ENCODE measurements at places on chromosomes 16 and 17.

GRCh38 chr16:66954097-66954659 is 6.9 kb upstream of the CES3 start:
- DNase-seq: peak; percentile 77

DNA sequence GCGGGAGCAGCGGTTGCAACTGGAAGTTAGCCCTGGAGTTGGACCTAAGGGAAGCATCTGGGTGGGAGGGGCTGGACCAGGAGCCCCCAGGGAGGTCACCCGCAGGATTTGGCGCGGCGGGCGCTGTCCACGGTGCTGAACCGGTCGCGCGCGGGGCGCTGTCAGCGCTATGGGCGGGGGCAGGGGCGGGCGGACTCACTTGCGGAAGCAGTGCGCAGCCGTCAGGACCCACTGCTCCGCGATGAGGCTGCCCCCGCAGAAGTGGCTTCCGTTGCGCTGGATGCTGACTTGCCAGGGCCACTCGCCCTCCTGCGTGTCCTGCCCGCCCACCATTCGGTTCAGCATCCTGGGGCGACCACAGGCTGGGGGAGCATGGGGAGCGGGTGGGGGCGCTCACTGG is 4.5 kb downstream of the PRSS27 start:
- DNase-seq: peak; percentile 81

DNA sequence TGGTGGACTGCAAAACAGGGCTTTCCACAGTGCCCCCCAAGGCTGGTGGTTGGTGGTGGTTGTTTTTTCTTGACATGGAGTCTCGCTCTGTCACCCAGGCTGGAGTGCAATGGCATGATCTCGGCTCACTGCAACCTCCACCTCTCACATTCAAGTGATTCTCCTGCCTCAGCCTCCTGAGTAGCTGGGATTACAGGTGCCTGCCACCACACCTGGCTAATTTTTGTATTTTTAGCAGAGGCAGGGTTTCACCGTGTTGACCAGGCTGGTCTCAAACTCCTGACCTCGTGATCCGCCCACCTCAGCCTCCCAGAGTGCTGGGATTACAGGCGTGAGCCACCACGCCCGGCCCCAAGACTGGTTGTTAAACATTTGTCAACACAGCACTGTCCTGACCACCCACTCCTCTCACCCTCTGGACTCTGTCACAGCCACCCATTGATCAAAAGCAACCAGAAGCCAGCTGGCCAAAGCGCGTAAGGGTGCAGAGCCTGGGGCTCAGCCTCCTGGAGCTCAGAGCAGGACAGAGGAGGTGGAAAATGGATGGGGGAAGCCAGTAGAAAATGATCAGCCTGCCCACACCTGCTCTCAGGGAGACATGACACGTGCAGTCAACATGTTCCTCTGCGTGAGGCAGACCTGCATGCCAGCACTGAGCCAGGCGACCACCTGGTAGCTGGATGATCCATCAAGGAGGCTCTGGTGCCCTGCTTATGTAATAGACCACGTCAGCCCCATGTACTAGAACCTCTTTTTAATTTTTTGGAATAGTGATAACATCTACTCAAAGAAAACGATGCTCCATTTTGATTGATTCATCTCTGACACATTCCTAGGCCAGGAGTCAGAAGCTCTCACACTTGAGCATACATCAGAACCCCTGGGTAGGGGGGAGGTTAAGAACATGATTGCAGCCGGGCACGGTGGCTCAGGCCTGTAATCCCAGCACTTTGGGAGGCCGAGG is 14.8 kb upstream of the OSGIN1 start:
- no peak for DNase-seq

DNA sequence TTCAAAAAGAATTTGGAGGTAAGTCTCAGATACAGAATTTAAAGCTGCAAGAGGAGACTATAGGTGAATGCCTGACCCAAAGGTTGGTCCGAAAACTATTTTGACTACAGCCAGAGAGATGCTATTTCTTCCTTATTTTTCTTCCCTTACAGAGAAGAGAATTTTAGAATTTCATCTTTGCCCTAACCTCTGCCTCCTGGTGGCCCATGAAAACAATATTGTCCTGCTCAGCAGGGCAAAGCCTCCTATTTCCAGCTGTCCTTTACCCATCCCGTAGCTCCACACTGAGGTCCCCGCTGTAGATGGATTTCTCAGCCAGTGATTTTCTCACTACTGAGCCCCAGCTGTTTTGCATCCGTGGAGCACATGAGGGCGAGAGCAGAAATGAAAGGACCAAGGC is 24.6 kb downstream of the HOXB1 start:
- DNase-seq: no peak

DNA sequence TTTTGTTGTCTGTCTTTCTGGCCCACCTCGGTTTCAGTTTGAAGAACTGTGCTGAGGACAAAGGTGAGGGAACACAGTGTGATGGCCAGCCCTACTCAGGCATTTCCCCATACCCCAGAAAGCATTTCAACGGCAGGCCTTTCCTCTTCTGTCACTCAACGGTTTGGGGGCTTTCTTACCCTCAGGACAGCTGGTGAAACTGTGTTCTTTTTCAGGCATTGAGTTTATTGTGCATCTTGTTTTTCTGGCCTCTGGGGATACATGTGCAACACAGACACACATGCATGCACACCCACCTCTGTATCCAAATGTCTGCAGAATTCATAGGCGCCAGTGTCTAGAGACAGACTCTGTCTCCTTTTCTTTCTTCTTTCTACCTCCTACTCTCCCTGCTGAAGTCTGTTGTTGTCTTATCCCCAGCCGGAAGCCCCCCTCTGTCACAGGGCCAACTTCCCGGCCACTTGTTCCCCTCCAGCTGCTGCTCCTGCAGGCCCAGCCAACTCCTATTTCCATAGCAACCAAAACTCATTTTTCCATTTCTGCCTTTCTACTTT is 17.0 kb downstream of the CHD9 start:
- DNase-seq: peak; percentile 84

GRCh38 chr16:83972256-83973008 is 4.4 kb downstream of the NECAB2 start:
- DNase-seq: no peak

- no peak for DNase-seq
These were observed 262.7 kb downstream of the SNX29 start for GRCh38 chr16:12239226-12239625.

GRCh38 chr16:58021661-58022551 is 3.6 kb upstream of the MMP15 start:
- no peak for DNase-seq

- DNase-seq: no peak
These were observed 20.5 kb downstream of the GRB7 start for GRCh38 chr17:39757931-39758873.

- peak; percentile 17 for DNase-seq
These were observed 9.1 kb downstream of the ASIC2 start for GRCh38 chr17:33284022-33284421.

DNA sequence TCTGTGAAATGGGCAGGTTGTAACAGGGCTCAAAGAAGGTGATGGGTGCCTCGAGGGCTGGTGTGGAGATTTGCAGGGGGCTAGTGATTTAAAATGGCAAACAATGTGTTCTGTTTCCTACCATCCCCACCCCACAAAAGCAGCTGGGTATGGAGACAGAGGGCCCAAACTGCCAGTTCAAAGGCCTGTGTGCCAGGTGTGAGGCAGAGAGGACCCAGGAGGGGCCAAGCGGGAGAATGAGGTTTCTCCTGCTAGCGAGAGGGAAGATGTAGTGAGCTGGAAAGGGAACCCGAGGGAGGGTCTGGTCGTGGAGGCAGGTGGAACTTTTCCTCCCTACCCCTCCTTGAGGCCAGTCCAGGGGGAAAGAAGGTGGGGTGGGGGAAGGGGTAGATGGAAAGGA is 39.4 kb downstream of the LAT start:
- no peak for DNase-seq

- no peak for DNase-seq
These were observed 16.8 kb downstream of the NOG start for GRCh38 chr17:56610321-56610720.

DNA sequence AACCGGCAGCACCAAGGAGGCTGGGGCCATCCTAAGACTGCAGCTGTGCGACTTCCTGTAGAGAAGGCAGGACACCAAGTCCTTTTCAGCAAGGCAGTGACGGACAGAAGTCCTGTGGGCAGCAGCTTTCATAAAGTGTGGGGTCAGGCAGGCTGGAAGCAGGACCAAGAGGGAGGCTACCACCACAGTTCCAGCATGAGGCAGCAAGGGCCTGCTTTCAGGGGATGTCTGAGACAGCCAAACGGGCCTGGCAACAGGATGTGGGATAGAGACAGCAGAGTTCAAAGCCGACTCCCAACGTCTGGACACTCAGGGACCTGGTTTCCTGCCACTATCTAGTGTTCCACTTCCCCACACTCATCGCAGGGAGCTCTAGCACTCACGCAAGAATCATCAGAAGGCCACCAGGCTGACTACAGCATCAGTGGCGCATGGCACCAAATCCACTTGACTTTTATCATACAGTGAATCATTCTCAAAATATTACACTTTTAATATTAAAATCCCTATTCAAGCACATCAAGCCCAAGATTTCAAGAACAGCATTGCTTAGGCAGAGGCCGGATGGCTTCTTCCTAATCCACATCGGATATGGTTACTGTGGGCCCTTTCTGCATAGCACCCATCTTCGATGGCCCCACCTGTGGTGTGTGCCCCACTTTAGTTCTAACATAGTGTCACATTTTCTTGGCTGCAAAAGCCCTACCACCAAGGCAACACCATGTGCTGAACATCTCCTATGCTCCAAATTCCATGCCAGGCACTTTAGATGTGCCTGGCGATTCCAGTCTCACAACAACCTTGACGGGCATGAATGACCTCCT is 5.2 kb downstream of the USP7 start:
- DNase-seq: peak; percentile 77

DNA sequence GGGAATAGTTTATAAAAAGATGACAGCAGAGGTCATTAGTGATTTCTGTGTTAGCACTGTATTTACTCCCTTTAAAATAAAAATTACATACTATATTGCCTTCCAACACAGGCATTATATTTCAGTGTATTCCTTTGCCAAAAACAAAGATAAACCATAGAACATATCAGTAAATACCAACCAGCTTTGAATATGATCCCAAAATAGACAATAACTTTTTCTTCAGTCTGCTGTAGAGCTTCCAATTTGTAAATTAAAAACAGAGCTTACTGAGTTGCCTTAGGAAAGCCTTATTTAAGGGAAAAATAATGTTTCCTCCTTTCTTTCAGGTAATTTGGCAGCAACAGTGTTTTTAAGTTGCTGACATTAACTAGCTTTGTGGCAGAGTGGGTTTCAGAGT is 352.1 kb upstream of the TBX2 start:
- DNase-seq: no peak

GRCh38 chr16:10862438-10862837 is 14.6 kb upstream of the CIITA start:
- DNase-seq: no peak

DNA sequence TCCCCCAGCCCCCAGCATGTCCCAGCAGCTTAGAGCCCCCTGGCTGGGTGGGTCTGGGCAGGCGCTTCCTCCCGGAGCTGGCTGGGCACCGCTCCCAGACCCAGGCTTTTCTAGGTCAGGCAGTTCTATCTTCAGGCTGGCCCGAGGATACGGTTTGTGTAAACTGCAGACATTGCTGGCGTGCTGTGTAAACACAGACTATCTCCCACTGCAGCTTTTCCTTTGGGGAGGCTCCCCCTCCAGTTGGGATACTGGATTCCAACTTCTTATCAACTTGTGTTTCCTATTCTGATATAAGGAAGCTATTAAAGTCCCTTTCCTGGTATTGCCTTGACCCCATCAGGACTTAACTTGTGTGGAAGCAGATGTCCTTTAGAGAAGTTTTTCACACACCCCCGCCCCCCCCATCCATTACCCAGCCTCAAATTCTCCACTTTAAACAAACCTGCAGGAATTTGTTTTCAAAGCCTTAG is 18.3 kb upstream of the GNA13 start:
- peak; percentile 32 for DNase-seq

DNA sequence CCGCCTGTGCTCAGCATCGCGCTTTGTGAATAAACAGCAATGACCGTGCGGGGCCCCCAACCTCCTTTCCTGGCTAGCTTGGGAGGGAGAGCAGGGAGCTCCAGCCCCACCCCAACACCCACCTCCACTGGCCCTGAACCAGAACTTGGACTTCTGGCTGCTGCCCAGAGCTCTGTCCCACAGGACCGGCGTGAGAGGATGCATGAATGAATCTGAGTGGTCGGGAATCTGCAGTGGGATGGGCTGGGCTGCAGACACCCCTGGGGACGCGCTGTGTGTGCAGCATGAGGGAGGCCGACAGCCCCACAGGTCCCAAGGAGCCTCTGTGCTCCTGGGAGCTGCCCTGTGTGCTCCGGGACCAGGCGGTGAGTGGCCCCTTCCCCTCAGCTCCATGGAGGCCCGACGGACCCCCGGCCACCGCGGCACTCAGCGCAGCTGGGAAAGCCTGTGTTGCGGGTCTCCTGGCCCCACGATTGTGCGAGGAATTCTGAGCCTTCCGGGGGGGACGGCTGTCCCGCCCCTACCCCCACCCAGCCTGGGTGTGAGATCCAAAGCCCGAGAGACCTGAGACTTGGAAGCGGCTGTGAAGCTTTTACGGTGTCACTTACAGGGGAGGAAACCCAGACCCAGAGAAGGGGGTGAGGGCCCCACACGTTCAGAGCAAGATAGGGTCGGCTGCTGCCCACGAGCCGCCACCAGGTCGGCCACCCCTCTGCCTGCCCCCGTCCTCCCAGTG is 5.4 kb downstream of the PIEZO1 start:
- no peak for DNase-seq

- DNase-seq: no peak
These were observed 216.4 kb upstream of the CIBAR2 start for GRCh38 chr16:85328676-85329058.

GRCh38 chr16:6204945-6205344 is 1107.3 kb upstream of the EEF2KMT start:
- no peak for DNase-seq

DNA sequence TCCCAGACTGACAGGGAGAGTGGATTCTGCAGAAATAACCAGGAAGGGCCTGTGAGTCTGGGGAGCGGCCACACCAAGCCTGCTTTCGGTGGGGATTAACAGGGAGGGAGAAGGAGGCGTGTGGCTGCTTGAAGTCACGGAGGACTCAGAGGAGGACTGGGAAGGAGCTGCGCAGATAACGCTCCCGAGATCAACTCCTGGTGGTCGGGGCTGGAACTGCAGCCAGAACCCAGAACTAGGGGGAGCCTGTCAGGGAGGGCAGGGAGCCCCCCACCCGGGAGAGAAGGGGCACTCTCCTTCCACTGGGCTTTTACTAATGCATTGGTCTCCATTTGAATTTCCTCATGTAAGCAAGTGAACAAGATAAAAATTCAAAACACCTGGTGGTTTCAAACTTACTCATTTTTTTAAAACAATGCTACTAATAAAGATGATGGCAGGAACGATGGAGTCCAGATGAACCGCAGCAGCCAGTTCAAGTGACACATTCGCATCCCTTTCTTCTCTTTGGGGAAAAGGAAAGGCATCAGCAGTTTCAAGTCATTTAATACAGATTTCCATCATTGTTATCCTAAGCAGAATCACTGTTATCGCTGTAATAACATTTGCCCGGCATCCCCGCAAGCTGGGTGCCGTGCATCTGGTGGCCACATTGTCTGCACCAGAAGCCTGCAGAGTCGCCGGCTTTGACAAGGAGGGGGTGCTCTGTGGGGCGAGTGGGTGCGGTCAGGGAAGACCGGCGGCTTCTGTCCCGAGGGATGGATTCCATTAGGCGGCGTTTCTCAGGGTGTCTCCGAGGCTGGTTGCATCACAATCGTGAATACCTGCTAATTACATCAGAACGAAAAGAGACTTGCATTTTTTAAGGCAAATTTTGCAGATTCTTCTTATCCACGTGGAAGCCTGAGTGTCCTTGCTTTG is 183.0 kb downstream of the FOXL1 start:
- peak; percentile 63 for DNase-seq

- no peak for DNase-seq
These were observed 133.1 kb upstream of the NUDT7 start for GRCh38 chr16:77589071-77589765.
